ENCODE measurements at places on chromosomes 4 and X.

- no peak for DNase-seq
Measured at GRCh38 chr4:87333267-87333666, 10.6 kb upstream of the HSD17B13 start.

DNA sequence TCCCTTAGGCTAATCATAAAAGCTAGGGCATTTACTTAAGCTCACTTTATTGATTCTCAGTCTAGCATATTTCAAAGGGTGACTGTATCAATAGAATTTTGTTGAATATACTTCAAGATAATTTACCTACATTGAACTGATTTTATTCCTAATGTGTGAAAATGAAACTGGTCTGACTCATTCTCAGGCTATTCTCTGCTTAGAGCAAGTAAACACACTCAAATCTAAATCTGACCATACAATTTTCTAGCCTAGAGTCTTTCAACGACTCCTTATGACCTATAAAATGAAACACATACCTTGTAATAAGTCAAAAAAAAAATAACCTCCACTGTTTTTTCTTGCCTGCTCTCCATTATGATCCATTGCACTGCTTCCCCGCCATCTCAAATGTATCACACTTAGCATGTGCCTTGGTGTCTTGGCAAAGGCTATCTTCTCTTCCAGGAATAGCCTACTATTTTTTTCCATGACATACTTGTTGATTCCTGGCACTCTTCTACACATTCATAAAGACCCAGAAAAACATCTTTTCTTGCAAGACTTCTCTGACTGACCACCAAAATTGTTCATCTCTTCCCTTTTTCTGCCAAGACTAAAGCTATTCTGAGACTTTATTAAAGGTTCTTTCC, 965.1 kb upstream of the HS3ST1 start:
- DNase-seq, result no peak

GRCh38 chrX:16005917-16006316, 117.4 kb upstream of the GRPR start:
- DNase-seq, result no peak

DNA sequence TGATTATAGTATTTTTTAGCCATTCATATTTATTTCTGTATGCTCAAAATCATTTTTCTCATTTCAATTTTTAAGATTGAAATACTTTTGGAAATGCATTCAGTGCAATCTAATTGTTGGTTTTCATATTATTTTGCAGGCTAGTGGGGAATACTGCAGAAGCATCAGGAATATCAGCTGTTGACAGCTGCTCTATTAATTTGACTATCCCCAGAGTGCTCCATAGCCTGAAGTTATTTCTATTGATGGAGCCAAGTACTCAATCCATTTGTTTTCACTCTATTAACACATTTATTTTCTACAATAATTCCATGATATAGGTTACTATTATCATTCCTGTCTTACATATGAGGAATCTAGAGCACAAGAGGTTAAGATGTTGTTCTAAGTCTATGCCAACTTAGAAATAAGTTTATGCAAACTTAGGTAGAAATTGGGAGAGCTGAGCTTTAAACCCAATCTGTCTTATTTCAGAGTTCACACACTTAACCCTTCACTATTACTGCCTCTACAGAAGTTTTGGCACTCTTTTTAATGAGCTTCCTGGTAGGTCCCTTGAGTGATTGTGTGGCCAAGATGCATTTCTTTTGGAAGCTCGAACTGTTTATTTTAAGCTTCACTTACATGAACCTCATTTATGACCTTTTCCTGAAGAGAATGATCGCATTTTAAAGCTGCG, 65.6 kb upstream of the PCDH18 start:
- DNase-seq, result no peak

DNA sequence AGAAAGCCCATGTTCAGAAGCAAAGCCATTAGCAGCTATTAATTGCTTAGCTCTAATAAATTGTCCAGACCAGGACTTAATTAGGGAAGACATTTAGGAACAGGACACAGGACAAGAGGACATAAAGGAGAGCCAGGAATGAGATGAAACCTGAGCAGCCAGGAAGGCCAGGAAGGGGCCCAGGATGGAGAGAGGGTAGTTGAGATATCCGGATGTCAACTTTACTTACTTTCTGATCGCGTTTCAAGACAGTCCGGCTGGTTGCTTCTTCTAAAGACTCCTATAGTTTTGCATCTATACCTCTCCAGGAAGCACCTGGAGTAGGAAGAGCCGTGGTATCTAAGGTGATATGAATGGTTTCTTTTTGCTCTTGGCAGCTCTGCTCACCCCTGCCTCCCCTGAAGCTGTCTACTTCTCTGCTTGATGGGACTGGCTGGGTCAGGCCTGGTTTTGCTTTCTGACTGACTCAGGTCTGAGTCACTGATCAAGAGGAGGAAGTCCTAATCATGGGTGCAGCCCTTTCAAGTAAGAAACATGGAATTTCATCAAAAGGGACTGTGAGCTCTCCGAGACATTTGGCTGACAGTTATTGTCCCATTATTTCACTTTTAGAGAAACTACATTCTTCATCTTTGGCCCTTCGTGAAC, 733.3 kb downstream of the RPA4 start:
- DNase-seq, result no peak

DNA sequence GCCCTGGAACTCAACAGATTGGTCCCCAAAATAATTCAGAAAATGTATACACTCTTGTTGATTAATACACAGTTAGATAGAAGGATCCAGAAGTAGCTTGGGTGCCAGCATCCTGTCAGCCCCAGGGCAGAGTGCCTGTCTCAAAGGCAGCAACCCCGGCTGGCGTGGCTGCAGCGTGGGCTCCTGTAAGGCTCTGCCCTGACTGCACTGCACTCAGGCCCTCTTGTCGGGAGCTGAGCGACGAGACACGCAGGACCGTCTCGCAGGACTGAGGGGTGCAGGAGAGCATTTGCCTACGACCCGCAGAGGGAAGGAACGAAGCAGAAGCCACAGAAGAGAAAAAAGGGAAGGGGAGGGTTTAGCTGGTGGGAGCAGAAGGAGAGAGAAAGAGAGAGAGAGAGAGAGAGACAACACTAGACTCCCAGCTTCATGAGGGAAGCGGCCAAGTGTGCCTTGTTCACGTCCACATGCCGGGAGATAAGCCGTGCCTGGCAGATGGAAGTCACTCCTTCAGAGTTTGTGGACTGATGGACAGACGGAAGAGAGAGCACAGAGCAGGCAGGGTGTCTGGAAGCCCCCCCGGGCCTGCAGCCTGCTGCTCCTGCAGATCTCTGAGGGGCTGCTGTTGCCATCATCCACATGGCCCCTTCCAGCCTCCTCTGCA, 38.7 kb upstream of the HELT start:
- DNase-seq, result no peak

DNA sequence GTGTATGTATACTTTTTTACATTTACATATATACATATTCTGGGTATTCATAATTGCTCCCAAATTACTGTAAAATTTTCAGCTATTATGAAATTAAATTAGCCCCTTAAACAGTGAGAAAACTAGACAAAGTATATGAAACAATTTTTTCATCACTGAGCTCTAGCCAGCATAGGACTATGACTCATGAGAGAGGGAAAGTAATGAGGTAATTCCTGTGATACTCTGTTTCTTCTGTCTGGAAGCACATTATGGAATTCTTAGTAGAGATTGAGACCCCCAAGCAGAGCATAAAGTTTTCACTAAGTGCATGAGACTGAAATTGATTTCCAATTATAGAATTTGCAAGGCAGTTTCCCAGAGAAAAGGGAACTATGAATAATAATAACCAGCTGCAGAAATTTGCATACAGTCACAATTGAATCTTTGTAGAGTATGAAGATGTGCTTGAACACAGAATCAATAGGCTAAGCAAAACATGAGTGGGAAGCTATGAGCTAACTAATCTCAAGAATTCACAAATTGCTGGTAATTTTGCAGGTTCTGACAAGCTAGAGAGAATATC, 779.3 kb downstream of the ARAP2 start:
- no peak for DNase-seq

- DNase-seq, result no peak
Measured at GRCh38 chrX:150182161-150182560, 181.0 kb upstream of the MAMLD1 start.

DNA sequence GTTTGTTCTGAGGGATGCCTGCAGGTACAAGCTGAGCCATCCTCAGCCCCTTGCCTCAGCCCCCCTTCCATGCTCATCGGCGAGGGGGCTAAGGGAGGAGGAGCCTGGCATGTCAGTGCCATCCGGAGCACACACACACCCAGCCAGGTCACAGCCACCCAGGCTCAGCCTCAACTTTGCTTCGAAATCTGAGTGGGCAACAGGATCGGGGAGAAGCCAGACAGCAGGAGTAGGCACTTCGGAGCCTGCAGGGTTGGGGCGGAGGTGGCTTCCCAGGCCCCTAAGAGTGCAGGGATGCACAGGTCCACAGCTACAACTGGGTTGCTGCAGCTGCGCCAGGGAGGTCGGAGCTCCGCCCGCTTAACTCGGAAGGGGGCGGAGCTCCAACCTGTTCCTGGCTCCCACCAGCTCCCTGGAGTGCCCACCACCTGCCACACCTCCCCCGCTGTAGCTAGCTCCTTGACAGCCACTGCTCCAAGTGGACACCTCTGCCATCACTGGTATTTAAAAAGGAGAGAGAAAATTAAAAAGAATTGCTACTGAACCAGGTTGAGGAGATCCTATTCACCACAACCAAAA, 192.9 kb upstream of the GALNT7 start:
- DNase-seq, result no peak

DNA sequence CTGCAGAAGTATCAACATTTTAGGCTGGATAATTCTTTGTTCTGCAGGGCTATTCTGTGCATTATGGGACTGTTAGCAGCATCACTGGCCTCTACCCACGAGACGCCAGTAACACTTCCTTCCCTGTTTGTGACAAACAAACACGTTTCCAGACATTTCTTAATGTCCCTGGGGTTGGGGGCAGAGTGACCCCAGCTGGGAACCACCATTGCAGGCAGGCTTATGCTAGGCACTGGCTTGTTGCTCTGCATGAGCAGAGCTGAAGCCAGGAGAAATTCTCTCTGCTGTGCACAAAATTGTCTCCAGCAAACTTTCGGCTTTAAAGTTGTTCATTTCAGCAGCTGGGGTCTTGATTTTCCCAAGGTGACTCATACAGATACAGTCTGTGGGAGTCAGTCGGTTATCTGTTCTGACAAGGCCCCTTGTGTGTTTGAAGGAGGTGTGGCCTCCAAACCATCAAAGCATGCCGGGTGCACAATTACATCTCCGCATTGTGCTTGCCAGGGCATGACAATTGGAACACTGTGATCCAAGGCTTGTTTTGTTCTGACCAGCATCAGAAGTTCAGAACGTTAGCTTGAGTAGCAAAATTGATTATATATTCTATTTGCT, 156.4 kb upstream of the BOD1L1 start:
- no peak for DNase-seq

DNA sequence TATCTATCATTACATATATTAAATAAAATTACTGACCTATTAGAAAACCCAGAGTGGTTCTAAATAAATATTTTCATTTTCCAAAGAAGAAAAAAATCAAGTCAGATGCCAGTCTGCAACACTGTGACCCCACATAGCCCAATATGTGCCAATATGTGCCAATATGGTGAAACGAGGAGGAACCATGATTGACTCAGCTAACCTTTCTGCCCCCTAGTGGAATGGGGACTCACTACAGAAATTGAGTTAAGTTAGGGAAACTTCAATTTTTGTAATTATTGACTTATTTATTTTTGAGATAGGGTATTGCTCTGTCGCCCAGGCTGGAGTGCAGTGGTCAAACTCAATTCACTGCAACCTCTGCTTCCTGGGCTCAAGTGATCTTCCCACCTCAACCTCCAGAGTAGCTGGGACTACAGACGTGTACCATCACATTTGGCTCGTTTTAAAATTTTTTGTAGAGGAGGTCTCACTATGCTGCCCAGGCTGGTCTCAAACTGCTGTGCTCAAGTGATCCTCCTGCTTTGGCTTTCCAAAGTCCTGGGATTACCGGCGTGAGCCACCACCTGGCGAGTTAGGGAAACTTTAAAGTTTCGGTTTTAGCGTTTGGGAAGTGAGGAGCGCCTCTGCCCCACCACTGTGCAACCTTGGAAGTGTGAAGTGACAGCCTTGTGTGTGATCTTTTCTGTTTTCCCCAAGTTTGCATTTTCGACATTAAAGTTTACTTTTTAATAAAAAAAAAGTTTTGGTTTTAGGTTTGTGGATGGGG, 116.8 kb upstream of the SHISA3 start:
- DNase-seq, result no peak

- DNase-seq, result no peak
Measured at GRCh38 chr4:47017494-47017893, 13.9 kb upstream of the GABRB1 start.

- DNase-seq, result no peak
Measured at GRCh38 chr4:86917212-86918039, 17.4 kb upstream of the AFF1 start.

- no peak for DNase-seq
Measured at GRCh38 chr4:8185930-8186329, 13.2 kb upstream of the SH3TC1 start.

DNA sequence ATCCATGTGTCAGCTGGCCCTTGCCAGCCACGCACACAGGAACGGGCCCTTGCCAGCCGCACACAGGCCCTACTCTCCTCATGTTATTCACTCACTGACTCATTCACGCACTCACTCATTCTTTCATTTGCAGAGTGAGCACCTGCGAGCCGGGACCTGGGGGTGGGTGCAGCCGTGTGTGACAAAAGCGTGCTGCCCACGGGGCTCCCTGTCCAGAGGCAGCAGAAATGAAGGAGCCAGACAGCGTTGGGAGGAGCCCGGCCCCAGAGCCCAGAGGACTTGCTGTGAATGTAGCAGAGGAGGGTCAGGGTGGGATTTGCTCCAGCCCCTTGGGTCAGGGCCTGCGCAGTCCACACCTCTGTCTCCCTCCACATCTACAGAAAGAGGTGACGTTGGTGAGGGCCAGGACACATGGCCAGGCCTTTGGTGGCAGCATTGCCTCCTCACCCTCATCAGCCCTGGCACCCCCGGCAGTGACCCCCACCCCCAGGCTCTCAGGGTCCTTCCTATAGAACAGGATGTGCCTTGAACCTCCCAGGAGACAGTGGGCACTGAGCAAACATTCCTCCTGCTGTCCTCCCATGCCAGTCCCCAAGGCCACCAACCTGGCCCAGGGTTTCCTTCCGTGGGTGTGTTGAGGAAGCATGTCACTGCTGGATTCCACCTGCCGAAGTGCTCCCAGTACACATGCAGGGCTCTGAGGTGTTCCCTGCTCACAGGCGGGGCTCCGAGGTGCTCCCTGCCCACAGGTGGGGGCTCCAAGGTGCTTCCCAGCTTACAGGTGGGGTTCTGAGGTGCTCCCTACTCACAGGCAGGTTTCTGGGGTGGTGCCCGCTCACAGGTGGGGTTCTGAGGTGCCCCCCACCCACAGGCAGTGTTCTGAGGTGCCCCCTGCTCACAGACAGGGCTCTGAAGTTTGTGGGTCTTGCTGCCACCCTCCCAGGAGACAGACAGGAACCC, 105.7 kb downstream of the HMX1 start:
- peak; percentile 22 for DNase-seq

DNA sequence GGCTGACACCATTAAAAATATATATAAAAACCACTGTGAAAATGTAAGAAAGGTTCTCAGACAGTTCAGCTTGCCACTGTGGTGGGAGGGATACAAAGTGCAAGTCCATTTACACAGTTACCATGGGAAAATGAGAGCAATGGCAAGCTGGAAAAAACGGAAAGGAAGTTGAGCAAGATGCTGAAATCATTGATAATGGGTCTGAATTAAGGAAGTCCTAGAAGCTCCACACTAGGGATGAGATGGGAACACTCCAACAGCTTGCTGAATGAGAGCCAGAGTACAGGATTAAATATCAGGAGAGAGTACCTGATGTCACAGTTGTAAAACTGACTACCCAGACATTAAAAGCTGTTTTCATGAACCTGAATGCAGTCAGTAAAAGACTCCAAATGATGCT, 218.6 kb downstream of the PRDM5 start:
- peak; percentile 38 for DNase-seq

GRCh38 chr4:150799207-150799606, 215.9 kb downstream of the LRBA start:
- DNase-seq, result no peak

All from left hindlimb (tissue), 1 donor.